Stromal cell of bone marrow (primary cell): ENCODE measurements at places on chromosomes 16 and 17.

DNA sequence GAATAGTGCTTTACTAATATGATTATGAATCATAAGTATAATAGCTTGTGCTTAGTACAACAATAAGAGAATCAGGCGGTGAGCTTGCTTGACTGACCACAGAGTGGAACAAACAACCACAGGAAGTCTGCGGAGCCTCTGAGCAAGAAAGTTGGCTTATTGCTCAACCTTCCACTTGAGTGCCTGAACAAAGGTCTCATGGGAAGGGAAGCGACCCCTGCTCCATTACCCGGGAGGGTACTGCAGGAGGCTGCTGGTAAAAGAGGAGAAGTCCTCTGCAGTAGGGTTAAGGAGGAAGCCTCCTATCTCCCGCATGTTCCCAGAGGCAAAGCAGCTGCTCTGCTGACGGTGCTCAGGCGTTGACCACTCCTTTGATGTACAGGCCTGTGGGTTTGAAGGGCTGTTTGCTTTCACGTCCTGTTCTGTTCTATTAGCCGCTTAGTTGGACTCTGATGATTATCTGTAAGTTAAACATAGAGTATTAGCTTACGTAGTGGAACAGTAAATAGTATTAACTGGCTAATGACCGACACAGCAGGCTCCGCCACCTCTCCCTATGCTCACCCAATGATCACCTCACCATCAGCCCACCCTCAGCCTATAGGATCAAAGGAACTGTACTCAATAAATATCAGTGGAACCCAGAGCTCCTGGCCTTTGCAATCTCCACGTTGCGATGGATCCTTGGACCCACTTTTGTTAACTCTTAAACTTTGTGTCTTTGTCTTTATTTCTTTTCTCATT is 17.5 kb downstream of the ALOX15B start:
- DNase-seq, result peak; percentile 72

DNA sequence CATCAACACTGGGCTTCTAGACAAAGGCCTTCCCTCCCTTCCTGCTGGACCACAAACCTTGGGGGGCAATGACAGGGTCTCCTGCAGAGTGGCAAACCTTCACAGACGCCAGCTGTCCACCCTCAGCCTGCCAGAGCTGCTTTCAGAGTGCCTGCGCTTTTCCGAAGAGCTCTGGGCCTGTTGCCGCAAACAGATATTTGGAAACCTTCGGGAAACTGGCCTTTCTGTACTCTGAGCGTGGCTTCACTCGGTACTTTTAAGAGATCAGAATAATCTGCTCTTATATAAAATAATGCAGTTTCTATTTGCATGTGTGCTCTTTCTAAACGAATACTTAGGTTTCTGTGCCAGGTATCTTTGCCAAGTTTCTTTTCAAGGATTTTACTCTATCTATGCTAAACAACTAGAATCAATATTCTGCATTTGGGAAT is 152.1 kb upstream of the CHMP6 start:
- no peak for DNase-seq

DNA sequence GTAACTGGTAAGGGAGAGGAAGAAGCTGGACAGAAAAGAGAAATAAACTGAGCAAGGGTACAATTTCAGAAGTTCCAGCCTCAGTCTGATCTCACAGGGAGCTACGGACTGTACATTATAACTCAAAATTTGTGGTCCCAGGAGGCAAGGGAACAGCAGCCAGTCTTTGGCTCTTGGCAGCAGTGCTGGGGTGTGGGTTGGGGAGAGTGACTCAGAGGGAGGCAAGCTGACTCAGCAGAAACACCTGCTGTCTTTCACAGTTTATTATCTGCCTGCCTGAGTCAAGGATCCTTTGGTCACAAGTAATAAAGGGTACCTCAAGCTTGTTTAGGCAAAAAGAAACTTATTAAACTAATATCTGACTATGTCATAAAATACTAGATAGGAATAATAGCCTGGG is 73.5 kb upstream of the KIF2B start:
- DNase-seq, result peak; percentile 5

DNA sequence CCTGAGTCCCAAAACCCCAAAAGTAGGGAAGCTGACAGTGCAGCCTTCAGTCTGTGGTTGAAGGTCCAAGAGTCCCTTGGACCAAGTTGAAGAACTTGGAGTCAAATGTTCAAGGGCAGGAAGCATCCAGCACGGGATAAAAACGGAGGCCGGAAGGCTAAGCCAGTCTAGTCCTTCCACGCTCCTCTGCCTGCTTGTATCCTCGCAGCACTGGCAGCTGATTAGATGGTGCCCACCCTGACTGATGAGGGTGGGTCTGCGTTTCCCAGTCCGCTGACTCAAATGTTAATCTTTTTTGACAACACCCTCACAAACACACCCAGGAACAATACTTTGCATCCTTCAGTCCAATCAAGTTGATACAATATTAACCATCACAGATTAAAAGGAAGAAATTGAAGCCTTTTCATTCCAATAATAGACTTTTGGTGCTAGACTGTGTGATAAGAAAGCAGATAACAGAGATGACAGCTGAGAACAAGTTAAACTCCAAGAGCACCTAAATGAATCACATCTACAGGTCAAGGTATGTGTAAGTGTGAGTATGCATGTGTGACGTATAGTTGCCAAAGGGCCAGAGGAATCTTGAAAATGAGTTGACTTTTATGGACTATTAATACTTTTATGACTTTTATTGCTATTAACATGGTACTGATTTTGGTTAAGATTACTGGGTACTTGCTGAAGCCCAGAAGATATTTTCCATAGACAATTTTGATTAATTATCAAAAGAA is 933.5 kb upstream of the SOX9 start:
- DNase-seq, result no peak

- no peak for DNase-seq
These were observed 6.9 kb upstream of the KRT19 start for GRCh38 chr17:41534899-41535546.

- no peak for DNase-seq
These were observed 5.8 kb downstream of the KRT10 start for GRCh38 chr17:40816569-40816968.

DNA sequence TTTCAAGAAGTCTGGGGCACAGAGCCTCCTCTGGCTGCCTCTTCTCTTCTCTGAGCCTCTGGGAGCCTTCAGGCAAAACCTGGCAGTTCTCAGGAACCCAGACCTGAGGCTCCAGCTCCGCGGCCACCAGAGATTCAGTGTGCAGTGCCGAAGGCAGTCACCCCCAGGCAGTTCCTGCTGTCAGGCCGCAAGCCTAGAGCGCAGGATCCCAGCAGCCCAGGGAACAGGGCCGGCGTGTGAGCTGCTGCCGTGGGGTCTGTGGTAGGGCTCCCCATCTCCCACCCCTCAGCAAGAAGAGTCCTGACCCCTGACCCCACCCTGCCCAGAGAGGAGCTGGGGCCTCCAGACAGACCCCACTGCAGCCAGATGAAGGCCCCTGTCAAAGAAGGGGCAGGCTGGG is 78.2 kb downstream of the AMFR start:
- no peak for DNase-seq

DNA sequence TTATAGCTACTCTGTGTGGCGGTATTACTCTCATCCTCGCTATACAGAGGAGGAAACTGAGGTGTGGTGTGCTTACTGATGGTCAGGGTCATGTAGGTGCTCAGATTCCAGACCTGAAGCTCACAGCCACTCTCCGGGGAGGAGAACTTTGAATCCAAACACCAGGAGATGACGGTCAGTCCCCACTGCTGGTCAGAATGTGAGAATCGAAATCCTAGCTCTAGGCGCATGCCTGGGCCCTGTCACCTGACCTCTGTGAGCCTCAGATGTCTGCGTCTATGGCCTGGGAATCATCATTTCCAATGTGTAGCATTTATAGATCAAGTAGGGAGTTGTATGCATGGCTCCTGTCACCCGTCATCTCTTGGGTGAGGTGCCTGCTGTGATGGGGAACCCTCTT is 317.4 kb downstream of the SNX29 start:
- no peak for DNase-seq

GRCh38 chr17:80632046-80632581 is 87.5 kb downstream of the RPTOR start:
- no peak for DNase-seq

- no peak for DNase-seq
These were observed 4.2 kb downstream of the ZNF843 start for GRCh38 chr16:31438414-31438813.

GRCh38 chr17:49522357-49522890 is 27.3 kb downstream of the NGFR start:
- no peak for DNase-seq

GRCh38 chr16:76235426-76235825 is 41.8 kb upstream of the CNTNAP4 start:
- no peak for DNase-seq

DNA sequence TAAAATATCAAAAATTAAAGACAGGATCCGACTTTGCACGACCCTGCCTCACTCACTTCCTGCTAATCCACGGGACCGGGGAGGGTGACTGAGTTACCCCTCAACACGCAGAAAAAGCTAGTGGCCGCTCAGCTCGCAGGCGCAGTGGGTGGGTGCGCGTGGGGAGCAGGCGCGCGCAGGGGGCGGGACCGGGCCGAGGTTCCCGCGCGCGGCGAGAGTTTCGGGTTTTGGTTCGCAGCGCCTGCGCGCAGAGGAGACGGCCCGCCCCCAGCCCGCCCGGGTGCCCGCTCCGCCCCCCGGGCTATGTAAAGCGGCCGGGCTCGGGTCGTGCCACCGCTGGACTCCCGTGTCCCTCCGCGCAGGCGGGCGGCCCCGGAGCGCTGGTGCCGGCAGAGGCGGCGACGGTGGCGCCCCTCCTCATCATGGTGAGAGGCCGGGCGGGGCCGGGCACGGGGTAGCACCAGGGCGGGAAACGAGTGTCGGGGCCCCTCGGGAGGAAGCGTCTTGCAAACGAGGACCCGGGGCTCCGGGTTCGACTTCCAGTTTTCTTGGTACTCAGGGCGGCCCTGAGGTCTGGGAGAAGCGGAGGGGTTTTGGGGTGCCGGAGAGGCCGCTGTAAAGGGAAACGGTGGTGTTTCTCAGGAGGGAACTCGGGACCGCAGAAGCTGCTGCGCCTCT is at the start of gene CNP:
Gene CNP, plus strand, starts transcription at position 333 of the 678 bp plus-strand sequence. Its CDS starts 90 bp downstream, at position 423.
- peak; percentile 82 for DNase-seq

GRCh38 chr16:16073891-16074881 is 124.8 kb downstream of the ABCC1 start:
- peak; percentile 28 for DNase-seq

- no peak for DNase-seq
These were observed 131.8 kb upstream of the CACNG3 start for GRCh38 chr16:24124291-24124690.

- DNase-seq, result no peak
These were observed 23.9 kb downstream of the C17orf75 start for GRCh38 chr17:32318071-32318470.

- peak; percentile 76 for DNase-seq
These were observed 174.2 kb upstream of the FAM20A start for GRCh38 chr17:68775318-68775717.

DNA sequence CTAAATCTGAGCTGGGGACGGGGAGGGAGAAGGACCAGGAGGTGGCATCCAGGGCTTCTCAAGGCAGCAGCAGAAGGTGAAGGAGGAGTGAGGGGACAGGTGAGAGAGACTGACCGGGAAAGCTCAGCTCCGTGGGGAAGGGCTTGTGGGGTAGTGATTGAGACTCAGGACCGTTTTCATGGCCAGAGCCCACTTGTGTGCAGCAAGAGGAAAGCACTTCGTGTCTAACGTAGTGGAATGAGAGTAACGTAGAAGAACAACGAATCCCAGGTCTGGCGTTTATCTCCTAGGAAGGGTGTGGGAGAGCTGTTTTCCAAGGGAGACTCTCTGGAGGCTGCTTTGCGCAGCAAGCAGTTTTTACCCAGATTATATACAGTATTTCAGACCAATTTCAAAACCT is 1.3 kb upstream of the CDH3 start:
- DNase-seq, result no peak

GRCh38 chr16:73280388-73280787 is 232.5 kb upstream of the ZFHX3 start:
- DNase-seq, result no peak
